Psoas muscle (tissue), 8 donors: ENCODE measurements at places on chromosomes 7 and 10. TPM values are rescaled to one million over a fixed set of nuclear protein-coding genes. Genes with fewer than 3 reads are reported as not detected.

Gene AKR1C8
- not detected for polyA plus RNA-seq

- H3K27ac ChIP-seq: no peak overlapping the region
- H3K4me1 ChIP-seq: peaks cover 11% of the 10 kb centered on the region
- DNase-seq: no peak
- no peak overlapping the region for H3K4me3 ChIP-seq
- H3K36me3 ChIP-seq: no peaks in the 10 kb centered on the region
- H3K27me3 ChIP-seq: no peaks in the 10 kb centered on the region
These were observed 9.3 kb downstream of the UNC5B start for GRCh38 chr10:71221586-71222202.

Gene OR2A42
- polyA plus RNA-seq: not detected

DNA sequence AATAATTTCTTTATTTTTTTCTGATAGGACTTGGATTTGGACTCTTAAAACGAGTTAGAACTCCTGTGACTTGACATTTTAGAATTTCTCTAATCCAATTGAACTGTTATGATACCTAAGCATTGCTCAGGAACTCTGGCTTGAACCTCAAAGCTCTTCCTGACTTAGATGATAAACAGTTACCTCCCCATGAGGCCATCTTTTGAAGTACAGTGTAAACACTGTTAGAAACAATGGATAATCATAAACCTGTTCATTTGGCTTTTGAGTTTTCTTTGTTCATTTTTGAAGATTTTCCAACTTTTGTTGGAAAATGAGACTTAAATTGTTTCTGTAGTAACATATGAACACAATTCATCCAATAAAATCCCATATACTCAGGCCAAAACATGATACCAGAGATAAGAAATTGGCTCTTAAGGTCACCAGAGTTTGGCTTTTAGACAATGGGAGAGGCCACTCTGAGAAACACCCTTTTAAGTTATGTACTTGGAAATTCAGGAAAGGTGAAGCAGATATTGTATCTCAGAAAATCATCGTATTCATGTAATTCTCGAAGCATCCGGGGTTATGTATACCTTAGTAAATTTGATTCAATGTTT is 59.6 kb downstream of the RUNDC3B start:
- no peaks in the 10 kb centered on the region for H3K4me1 ChIP-seq
- DNase-seq: no peak
- no peak overlapping the region for H3K4me3 ChIP-seq
- H3K27ac ChIP-seq: no peak overlapping the region

DNA sequence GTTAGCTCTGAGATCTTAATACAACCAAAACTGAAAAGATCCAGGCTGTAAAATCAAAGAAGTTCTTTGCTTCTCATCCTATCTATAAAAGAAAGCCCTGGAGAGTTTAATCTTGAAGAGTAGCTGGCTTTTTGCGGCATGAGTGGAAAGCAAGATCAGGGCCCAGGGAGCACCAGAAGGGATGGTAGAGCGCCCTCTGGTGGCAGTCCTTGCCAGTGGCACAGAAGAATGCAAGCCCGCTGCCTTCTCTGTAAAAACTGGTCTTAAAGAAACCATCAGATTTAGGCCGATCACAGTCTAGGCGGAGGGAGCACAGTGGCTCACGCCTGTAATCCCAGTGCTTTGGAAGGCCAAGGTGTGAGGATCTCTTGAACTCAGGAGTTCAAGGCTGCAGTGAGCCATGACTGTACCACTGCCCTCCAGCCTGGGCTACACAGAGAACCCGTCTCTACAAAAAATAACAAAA is 35.6 kb downstream of the CPN1 start:
- H3K4me3 ChIP-seq: no peak overlapping the region
- H3K36me3 ChIP-seq: no peaks in the 10 kb centered on the region
- DNase-seq: peak; percentile 93
- H3K4me1 ChIP-seq: peaks cover 10% of the 10 kb centered on the region
- H3K27me3 ChIP-seq: no peaks in the 10 kb centered on the region

GRCh38 chr10:1378473-1378872 is 322.3 kb downstream of the WDR37 start:
- no peak for DNase-seq
- H3K27ac ChIP-seq: no peak overlapping the region
- no peak overlapping the region for H3K4me3 ChIP-seq

Gene STAG3
- polyA plus RNA-seq: 0.18 TPM

Gene TMEM196
- not detected for polyA plus RNA-seq
